ENCODE measurements at places on chromosomes 11 and 22.

DNA sequence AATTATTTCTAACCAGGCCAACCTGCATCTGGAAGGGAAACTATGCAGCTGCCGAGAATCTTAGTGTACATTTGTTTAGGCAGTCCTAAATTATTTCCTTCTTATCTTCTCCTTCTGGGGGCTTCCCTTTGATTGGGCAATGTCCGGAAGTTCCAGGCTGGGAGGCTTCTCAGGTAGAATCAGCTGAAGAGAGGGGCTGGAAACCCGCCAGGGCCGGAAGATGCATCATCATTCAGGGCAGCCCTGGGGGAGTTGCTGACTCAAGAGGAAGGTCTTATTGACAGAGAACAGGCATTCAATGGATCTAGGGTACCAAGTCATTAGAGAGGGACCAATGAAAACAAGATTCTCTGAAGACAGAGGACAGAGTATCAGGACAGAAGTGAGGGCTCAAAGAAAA lies 150.7 kb downstream of the BLID start:
- peak; percentile 53 for DNase-seq

- DNase-seq: no peak
These were observed 218.7 kb downstream of the FAM76B start for GRCh38 chr11:95570845-95571244.

DNA sequence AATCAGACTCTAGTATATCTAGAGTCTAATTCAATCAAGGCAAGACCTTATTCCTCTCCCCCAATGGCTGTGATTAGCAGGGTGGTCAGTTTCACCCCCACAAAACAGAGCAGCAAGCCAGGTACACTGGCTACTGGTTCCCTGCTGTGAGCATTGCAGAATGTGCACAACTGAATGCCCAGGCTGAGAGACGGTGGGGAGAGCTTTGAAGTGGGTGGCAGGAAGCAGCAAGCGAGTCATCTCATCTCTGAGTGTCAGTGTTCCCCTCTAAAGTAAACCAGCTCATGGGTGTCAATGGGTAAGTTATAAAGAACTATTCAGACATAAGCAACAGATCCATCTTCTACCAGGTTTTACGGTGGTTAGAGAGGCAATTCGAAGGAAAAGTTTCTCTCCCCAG lies 37.6 kb downstream of the GAB4 start:
- DNase-seq: no peak

GRCh38 chr11:120039039-120039438 lies 98.9 kb downstream of the TRIM29 start:
- DNase-seq: no peak

- no peak for DNase-seq
These were observed 29.8 kb upstream of the ABTB2 start for GRCh38 chr11:34387653-34388052.
